Uterine smooth muscle cell (primary cell): ENCODE measurements at places on chromosomes 7 and 10. TPM values are rescaled to one million over a fixed set of nuclear protein-coding genes. Genes with fewer than 3 reads are reported as not detected.

HHEX gene
- 0.62 and 0.66 TPM in 2 replicates for total RNA-seq

ABCC2 gene
- total RNA-seq, result 0.55 and 0.75 TPM in 2 replicates

NME8 gene
- not detected in 2 replicates for total RNA-seq

ZPBP gene
- not detected in 2 replicates for total RNA-seq

EBF3 gene
- total RNA-seq, result 0.12 and 1.3 TPM in 2 replicates
